ENCODE measurements at places on chromosomes 5 and 9.

DNA sequence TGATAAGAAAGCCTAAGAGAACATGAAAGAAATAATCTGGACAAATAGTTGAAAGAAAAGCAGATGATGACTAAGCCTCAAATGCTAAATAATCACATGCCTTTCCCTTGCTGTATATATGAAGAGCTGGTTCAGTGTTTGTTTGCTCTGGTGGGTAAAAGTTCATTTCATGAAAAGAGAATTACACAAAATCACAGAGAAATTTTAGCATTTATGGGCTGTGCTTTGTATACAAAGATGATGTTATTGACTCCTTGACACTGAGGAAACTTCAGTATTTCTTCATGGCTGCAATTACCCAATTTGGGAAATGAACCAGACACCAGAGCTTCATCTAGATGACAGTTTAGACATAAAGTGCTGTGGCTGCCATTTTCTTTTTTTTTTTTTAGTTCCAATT, 527.2 kb downstream of the NR2F1-AS1 start:
- no peak for DNase-seq

- no peak for DNase-seq
Measured at GRCh38 chr5:120502531-120502930, 38.4 kb downstream of the PRR16 start.

DNA sequence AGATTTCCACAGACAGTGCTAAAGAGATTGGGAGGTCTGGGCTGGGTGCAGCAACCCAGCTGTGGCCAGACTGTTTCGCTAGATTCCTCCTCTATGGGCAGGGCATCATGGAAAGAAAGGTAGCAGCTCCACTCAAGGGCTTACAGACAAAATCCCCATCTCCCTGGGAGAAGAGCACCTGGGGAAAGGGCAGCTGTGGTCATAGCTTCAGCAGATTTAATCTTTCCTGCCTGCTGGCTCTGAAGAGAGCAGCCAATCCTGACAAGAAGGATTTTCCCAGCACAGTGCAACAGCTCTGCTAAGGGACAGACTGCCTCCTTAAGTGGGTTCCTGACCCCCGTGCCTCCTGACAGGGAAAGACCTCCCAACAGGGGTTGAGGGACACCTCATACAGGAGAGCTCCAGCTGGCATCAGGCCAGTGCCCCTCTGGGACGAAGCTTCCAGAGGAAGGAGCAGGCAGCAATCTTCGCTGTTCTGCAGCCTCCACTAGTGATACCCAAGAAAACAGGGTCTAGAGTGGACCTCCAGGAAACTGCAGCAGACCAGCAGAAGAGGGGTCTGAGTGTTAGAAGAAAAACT, 1379.3 kb upstream of the ACO1 start:
- no peak for DNase-seq

DNA sequence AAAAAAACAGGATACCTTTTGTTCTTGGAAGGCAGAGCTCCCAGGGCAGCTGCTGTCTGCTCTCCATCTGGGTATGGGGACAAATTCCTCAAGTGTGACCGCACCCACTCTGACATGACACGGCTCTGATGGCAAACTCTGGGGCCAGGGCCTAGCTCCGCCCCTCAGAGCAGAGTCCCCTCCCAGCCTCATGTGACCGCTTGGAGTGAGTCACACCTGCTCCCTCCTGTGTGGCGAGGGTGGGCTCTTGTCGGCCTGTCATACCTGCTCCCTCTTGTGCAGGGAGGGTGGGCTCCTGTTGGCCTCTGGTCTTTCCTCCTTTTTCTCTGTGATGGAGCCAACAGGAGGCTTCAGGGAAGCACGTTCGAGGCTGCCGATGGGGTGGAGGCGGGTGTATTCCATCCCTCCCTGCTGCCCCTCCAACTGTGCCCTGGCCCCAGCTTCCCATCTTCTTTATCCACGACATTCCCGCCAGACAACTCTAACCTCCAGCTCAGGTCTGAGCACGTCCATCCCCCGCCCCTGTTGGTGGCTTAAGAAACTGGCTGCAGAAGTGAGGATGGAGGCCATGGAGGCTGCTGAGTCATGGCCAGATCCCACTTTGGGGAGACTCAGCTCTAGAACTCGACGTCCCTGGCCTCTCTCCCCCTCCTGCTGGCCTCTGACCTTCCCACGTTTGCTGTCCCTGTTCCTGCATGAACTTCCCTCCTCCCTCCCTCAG, 65.3 kb downstream of the OLFM1 start:
- no peak for DNase-seq

GRCh38 chr5:103295871-103296270, 37.3 kb downstream of the MACIR start:
- no peak for DNase-seq

GRCh38 chr5:176737746-176738636, 72.4 kb upstream of the UNC5A start:
- DNase-seq: no peak

- DNase-seq: peak; percentile 61
Measured at GRCh38 chr5:76867827-76868693, 18.2 kb downstream of the S100Z start.

DNA sequence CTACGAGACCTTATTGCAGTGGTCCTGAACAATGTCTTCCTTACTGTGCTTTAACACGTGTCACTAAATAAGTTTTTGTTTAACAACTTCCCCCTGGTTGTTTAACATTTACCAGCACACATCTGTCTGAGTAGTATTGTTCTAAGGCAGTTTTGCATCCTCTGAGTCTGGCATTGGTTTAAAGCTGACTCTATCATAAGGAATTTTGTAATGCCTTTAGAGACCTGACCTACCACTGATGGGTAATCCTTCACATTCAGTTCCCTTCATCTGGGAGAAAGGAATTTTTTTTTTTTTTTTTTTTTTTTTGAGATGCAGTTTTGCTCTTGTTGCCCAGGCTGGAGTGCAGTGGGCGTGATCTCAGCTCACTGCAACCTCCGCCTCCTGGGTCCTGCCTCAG, 20.0 kb upstream of the PCAT7 start:
- no peak for DNase-seq

- DNase-seq: peak; percentile 20
Measured at GRCh38 chr9:93064392-93065134, 6.1 kb downstream of the SUSD3 start.

GRCh38 chr5:135041145-135041587, 7.1 kb upstream of the PITX1 start:
- no peak for DNase-seq

- DNase-seq: no peak
Measured at GRCh38 chr9:37758747-37759146, 5.1 kb downstream of the TRMT10B start.

DNA sequence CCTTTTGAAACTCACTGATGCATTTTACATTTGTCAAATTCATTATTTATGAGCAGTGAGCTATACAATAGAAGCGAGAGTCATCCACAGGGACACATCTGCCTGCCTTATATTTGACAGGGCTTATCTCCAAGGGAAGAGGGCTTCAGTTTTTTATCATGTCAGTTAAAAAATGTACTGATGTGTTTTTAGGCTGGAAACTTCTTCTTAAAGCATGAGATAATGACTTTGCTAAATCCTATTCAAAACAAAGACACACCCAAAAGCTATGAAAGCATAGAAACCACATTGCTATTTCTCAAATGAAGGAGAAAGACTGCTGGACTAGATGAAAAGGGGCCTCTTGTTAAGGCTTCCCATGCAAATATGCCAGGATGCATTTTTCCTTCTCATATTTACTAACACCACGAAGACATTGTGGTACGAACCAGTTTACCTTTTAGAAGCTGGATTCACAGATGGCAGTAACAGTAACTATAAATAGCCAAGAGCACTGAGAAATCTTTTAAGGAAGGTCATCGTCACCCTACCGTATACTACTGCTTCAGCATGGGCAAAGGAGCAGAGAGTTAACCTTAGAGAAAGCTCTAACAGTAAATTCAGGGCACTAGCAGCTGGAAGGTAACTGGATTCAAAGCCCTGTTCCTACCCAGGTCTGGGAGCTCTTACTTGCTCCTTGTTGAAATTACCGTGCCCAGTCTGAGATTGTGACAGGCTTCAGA, 86.3 kb upstream of the IFNK start:
- no peak for DNase-seq

DNA sequence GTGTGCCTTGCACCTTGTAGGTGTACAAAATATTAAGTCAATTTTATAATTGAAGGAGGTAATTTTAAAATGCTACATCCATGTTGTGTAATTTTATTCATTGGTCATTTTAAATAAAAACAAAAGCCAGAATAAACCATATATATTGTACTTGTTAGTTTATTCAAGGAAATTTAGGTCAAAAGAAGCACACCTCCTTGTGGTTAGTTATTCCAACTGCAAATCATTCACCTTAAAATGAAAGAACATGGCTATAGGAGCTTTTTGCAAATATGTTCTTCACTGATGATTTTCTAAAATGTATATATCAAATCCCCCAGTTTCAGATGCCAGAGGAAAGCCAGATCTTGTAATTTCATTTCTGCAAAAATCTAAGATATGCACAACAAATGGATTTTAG, 5.4 kb upstream of the MOCS2 start:
- DNase-seq: no peak

- DNase-seq: no peak
Measured at GRCh38 chr9:105151686-105151995, 92.8 kb upstream of the SLC44A1 start.

DNA sequence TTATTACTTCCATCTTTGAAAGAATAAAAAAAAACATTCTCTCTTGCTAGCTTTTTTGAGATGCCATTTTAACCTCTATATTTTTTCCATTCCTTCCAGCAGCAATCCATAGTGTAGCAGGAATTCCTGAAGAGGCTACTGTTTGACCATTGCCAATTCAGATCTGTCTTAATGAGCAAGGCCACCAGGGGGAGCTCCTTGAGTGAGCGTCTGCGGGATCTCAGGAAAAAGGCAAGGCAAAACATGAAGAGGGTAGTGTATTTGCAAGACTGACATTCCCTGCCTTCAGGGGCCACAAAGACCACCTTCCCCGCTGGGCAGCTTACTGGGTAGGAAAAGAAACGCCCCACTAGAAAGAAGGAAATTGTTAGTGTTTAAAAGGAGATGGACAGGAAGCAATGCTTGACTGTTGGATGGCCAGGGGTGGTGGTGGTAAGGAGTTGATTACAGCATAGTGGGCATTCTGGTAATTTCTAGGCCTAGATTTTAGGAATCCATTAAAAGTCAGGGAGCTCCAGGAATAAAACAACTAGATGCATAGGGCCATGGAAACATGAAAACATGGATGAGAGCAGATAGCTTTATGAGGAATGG, 206.6 kb upstream of the HAPLN1 start:
- DNase-seq: peak; percentile 60

DNA sequence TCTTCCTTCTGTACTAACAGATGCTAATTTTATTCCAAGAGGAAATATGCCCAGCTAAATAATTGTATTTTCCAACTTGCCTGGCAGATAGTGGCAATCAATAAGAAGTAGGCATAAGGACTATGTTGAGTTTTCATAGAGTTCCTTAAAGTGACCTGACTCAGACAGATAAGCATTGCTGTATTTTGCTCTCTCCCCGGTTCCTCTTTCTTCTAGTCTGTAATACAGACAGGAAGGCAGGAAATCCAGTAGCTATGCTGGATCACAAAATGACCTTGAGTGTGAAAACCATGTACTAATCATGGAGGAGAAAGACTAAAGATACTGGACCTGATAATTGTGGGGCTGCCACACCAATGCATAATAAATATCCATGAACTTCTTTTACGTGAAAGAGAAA, 701.7 kb downstream of the CETN3 start:
- DNase-seq: no peak

- DNase-seq: no peak
Measured at GRCh38 chr9:89149726-89150125, 28.9 kb downstream of the SHC3 start.

DNA sequence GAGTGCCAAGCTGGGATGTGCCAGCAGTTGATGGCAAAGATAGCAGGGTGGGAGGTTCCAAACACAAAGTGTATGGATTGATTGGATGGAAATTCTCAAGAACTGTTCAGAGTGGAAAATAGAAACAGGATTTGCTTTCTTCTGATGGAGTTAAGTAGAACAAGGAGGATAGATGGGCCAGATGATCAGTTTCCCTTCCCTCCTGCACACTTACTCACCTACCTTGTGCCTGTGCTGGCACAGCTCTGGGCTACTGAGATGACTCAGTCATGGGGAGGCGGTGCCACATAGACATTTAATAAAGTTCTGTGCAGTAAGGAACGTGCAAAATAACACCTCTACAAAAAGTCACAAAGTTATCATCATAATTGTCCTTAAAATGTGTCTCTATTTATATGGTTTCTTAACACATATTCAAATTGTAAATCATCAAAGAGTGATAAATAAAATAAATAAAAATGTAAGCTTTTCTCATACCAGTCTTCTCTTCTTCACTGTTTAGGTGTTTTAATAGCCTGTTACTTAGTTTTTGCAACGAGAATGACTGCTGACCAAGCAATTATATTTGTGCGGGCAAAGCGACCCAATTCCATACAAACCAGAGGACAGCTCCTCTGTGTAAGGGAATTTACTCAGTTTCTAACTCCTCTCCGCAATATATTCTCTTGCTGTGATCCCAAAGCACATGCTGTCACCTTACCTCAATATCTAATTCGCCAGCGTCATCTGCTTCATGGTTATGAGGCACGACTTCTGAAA, 12.7 kb downstream of the PTPDC1 start:
- no peak for DNase-seq

- no peak for DNase-seq
Measured at GRCh38 chr5:174119468-174119881, 74.0 kb downstream of the NSG2 start.

DNA sequence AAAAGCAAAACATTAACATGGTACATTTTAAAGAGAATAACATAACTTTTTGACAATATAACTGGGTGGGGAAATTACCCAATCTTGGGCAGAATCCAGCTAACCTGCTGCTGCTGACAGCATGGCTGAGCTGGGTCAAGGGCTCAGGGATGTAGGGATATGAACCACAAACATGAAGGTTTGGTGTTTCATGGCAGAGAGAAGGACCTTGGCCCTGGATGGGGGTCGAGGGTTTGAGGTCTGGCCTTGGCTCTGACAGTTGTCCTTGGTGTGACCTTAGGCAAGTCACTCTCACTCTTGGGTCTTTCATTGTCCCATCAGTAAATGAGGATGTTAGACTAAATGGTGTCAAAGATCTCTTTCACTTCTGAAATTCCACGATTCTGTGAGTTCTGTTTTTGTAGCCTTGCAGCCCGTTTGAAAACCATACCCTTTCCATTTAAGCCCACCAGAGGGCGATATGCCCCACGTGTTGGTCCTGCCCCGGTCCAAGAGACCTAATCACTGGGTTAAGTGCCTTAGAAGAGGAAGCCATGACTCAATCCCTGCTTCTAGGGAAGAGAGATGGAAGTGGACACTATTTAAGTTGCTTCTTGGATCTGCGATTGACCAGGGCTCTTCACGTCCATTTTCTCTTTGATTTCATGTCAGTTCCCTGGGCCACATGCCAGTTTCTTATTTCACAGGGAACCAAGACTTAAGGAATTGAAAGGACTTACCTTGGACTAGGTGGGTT, 56.8 kb upstream of the TEX48 start:
- peak; percentile 78 for DNase-seq

GRCh38 chr9:133227242-133227860, 18.3 kb upstream of the OBP2B start:
- no peak for DNase-seq

DNA sequence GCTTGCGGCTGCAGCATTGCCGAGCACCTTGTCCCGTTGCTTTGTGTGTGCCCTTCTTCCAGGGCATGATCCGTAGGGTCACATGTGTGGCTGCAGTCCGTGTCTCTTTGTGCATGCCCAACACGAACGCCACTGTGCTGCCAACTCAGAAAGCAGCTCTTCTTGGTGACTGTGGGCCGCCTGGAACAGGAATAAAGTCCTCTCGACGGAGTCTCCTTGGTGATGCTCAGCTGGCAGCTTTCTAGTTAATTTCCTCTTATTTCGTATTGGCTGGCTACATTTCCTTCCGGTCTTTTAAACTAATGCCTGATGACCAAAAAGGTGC, 5.8 kb downstream of the EXOC3 start:
- DNase-seq: no peak

GRCh38 chr9:19192202-19193028, 38.1 kb upstream of the DENND4C start:
- no peak for DNase-seq

All from astrocyte of the cerebellum (primary cell).